ENCODE measurements at places on chromosomes 1 and 21.
A peak's percentile ranks its signal among the peaks of the same experiment; 100 is the strongest.

DNA sequence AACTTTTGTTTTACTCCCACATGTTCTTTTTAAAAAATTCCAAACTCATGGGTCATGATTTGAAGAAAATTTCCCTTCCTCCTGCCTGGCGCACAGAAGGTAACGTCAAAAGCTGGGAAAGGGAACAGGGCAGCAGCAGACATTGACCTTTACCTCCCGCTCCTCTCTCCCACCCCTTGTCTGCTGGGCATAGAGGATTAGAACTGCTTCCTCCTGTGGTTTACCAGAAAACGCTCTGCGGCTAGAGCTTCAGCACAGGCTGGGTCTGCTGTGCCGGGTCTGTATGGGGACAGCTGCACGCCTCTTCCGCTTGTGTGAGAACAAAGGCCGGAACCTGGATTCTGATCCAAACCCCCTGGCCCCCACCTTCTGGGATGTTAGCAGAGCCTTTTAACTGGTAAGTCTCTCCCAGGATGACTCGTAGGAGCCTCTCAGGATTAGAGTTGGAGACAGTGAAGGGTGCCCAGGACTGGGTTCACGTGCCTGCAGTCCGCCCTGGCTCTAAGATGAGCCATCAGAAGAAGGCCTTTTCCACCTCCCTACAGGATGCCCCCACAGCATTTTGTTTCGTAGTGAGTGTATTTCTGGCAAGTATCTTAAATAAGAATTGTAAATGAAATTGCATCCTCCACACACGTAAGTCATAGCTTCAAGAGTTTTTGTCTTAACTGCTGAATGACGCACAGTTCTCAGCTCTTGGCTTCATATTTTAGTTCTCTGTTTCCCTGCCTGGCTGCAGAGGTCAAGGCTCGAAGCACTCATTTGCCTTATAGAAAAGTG lies 5.2 kb downstream of the H6PD start:
- DNase-seq, result no peak

DNA sequence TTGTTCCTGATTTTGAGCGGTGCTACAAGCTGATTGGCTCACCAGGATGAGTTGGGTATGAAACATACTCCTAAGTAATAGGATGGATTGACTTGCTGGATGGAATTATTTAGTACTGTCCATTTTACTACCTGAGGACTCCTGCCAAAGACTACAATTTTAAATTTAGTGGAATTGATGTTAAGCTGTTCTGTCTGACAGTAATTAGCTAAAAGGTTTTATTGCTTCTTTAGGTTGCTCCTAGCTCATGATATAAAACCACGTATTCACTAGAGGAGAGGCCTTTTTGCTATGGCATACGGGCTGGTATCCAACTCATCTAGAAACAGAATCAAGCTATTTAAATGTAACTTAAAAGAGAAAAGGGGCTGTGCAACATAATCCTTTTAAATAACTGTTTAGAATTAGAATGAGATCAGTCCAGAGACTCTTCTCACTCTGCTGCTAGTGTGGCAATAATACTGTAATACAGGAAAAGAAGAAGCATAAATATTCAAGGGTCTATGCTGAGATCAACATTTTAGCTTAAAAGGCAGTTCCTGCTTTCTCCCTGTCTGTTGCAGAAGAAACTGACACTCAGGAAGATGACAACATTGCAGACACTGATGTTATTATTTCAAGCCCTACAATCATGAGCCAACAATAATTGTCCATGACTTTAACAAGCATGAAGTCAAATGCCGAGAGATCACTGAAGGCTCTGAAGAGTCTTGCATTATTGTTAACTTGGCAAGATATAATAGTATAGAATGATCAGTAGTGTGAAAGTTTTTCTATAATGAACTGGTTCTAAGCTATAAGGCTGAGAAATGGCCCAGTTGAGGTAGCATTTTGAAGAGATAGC lies 258.7 kb upstream of the ADGRL4 start:
- DNase-seq, result no peak

DNA sequence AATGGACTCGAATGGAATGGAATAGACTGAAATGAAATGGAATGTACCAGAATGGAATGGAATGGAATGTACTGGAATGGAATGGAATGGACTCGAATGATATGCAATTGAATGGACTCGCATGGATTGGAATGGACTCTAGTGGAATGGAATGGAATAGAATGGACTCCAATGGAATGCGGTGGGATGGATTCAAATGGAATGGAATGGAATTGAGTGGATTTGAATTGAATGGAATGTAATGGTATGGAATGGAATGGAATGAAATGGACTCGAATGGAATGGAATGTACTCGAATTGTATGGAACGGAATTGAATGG lies 99.6 kb upstream of the FBXO28 start:
- no peak for DNase-seq

DNA sequence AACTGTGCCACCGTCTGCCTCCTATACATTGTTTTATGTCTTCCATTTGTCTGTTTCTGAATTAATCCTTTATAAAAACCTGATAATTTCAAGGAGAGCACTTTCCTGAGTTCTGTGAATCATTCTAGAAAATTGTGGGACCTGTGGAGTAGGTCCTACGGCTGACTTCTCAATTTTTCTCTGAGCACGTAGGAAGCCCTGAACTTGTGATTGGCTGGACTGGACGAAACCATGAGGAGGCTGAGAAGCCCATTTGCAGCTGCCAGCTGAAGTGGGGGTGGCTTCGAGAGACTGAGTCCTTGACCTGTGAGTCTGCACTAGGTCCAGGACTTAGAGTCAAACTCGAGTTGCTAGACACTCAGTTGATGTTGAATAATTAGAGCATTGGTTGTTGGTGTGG lies 277.1 kb upstream of the NCAM2 start:
- DNase-seq, result no peak

GRCh38 chr1:85330214-85330631 lies 53.8 kb upstream of the BCL10 start:
- DNase-seq, result no peak

- peak; percentile 42 for DNase-seq
Observed at GRCh38 chr1:226405411-226405988, 2.4 kb downstream of the PARP1 start.

- no peak for DNase-seq
Observed at GRCh38 chr1:52918201-52918600, 3.3 kb downstream of the ECHDC2 start.

- no peak for DNase-seq
Observed at GRCh38 chr1:1013922-1014648, 788 bp downstream of the ISG15 start.

GRCh38 chr1:86155051-86155806 lies 1.3 kb downstream of the COL24A1 start:
- DNase-seq, result peak; percentile 38
